ENCODE measurements at places on chromosomes 12 and 14.

GRCh38 chr12:27826076-27826475 is 46.0 kb upstream of the MANSC4 start:
- DNase-seq: no peak

- DNase-seq: no peak
Measured at GRCh38 chr12:14256555-14257169, 108.8 kb upstream of the ATF7IP start.

DNA sequence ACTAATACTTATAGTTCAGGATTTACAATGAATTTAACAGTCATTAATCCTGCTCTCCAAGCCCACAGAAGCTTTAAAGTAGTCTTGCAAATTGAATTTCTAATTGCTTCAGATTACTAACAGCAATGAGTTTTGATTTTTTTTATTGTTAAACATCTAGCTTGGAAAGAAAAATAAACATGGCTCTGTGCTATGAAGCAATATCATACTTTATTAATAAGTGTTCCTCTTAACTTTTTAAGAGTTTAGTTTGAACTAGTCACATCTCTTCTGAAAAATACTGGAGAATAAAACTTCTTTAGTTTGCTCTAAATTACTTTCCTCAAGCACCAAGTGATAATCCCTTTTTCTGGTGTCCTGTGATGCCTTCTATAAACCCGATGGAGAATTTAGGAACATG is 250.2 kb downstream of the TRHDE start:
- DNase-seq: no peak

GRCh38 chr12:124152731-124153130 is 142.2 kb upstream of the RFLNA start:
- no peak for DNase-seq

DNA sequence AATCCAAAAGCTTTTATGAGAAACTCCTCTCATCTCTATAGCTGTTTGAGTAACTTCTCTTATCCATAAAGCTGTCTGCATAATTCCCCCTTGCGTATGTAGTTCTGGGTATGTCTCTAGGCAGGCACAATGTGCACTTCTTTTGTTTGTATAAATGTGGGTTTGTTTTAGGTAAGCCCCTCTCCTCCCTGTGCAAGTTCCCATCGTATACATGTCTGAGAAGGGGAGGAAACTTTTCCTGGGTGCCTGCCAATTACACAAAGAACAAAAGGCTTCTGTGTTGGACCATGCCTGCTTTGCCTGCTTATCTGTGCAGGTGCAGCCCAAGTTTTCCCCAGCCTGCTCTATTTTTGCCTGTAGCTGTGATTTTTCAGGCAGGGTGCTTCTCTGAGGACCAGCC is 96.7 kb downstream of the CCER1 start:
- DNase-seq: no peak

DNA sequence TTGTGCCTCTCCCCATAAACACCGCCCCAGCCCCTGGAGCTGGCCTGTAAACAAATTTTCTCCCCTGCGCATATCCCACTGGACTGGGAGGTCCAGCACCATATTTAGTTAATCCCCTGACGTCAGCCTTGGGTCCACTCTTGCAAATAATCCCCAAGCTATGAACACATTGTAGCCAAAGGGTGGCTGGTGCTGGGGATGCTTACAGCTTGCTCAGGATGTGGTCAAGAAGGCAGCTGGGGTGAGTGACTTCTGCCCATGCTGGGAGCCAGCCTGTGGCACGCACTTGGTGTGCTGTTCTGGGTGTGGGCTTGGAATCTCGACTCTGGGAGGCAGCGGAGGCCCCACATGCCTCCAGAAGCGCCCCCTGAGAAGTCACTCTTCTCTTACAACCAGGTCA is 32.1 kb downstream of the CMKLR1 start:
- no peak for DNase-seq

- DNase-seq: no peak
Measured at GRCh38 chr14:101595349-101595748, 34.1 kb downstream of the DIO3 start.

- DNase-seq: no peak
Measured at GRCh38 chr12:121026274-121027045, 10.2 kb upstream of the C12orf43 start.
